ENCODE measurements at places on chromosomes 3 and 15.

GRCh38 chr3:42092006-42092405 lies 849 bp downstream of the TRAK1 start:
- DNase-seq, result no peak

DNA sequence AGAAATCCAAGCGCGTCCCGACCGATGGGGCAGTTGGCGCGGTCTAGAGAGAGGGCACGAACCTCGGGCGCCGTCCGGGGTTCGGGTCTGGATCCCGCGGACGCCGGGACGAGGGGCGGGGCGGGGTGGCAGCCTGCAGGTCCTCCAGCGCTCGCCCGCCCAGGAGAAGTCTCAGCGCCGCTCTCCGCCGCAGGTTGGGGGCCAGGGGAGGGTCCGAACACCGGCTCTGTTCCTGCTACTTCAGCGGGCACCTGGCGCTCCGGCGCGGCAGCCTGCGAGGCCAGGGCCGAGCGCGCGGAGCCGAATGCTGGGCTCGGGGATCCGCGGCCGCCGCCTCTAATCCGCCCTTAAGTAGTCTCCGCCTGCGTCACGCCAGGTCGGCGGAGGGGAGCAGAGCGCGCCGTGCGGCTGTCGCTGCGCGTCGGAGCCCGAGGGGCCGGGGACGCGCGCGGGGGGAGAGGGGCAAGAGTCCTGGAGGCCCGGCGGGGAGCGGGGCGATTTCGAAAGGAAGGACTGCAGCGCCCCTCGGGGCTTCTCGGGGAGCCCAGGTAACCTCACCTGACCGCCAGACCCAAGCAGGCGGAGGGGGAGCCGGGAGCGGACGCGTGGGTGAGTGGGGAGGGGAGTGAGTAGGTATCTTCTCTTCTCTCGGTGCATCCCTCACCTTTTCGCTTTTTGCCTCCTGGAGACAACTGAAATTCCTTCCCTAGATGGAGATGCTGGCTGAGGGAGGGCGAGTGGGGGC lies at the start of gene GJD2:
TSS of gene GJD2 (minus strand) at position 325 of the 745 bp plus-strand sequence. CDS start 510 bp downstream, outside the sequence.
- no peak for DNase-seq

DNA sequence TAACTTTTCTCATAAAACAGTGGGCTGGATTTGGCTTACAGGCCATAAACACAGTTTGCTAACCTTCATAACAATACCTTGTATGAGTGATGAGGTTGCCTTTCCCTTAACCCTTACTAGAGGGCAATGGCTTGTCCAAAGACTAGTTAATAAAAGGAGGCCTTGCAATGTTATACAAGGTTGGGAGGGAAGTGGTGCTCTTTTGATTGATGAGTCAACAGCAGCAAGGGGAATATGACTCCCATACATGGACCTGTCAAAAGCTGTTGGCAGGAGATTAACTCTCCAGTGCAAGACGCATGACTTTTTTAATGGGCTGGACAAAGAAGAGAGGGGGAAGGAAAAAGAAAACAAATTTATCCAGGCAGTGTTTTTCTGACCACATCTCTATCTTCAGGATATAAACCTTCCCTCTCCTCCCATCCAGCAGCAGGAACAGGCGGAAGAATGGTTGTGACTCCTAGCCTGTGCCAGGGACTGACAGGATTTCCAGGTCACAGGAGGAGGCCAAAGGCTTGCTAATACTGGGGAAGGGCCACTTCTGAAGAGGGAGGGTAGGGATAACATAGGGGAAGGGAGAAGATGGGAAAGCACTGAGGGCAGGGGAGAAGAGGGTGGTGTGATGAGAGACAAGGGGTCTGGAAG lies 35.2 kb upstream of the ARL14 start:
- DNase-seq, result no peak

DNA sequence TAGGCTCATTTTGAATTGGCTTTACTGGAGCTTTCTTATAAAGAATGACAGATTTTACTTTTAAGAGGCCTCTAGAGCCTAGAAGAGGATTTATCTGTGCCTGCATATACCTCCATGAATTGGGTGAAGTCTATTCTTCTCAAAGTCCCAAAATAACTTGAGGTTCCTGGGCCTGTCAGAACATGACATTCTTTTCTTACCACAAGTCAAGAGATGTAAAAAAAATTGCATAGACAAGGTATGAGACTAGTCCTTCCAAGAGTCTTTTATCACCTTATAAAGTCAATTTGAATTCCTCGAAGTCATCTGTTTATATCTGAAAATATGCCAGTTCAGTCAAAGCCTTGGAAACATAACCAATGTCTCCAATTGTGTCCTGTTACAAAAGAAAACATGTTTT lies 17.2 kb upstream of the CD200 start:
- DNase-seq, result no peak

DNA sequence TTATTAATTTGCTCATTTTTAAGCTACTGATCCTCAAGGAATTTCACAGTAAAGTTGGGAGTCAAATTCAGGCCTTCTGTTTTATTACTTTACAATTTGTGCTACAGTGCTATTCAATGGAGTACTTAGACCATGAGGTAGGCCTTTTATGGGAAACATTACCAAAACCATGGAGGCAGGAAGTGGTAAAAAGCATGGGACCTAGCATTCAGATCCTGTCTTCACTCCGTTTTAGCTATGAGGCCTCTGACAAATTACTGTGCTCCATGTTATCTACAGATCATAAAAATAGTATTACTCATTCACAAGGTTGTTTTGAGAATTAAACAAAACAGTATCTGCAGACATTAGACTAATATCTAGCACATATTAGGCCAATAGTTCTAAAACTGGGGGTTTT lies 140.6 kb upstream of the SLITRK3 start:
- no peak for DNase-seq

DNA sequence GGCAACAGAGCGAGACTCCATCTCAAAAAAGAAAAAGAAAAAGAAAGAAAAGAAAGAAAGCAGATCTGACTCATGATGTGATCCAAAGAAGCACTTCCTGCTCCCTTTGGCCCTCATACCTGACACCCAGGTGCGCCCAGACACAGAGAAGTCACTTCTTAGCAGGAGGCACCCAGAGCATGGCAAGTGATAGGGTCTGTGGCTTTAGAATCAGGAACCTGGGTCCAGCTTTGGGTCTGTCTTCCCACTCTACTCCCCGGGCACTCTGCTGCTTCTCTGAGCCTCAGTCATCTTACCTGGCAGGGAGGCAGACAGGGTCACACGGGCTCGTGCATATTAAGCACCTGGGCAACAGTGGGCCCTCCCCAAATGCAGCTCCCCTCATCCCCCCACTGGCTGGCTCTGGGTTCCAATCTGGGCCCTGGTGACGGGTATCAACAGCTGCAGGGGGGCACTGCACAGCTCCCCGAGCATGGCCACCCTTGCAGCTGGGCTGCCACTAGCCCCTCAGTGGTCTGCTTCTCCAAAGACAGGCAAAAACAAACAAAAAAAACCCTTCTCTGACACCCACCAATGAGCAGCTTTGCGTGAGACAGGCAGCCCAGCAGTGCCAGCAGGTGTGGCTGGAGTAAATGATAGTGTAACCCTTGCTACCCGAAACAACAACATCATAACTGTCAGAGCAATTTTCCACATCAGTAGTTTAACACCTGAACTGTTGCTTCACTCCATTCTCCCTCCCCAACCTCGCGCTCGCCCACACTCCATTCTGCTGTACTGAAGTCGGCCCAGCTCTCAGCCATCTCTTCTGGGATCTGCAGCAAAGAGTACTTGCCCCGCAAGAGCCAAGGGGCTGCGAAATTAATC lies 99.8 kb downstream of the MEGF11 start:
- DNase-seq, result peak; percentile 88

DNA sequence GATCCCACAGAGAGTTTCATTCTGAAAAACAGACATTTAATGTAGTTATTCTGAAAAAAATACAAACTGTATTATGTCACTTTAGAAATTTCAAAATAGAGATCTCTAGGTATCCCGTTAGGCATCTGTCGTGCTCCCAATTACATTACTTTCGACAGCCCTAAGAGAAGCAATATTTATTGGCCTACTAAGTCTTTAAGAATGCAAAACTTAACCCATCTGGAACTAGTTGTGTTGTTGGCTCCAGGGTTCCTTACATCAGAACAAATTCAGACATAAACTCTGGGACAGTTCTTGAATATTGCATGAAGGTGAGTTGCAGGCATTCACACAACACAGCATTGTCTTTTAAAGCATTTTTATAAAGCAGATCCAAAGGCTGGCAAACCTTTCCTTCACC lies 498.4 kb downstream of the FHIT start:
- DNase-seq, result no peak

GRCh38 chr3:109731639-109732473 lies 394.5 kb upstream of the DPPA4 start:
- DNase-seq, result peak; percentile 32

GRCh38 chr15:25091421-25092158 lies 136.8 kb downstream of the SNRPN start:
- DNase-seq, result no peak

GRCh38 chr3:169347597-169347996 lies 315.9 kb downstream of the MECOM start:
- no peak for DNase-seq

GRCh38 chr3:133895208-133896001 lies at the start of gene RAB6B:
TSS of gene RAB6B (minus strand) at chr3:133895882. CDS start at chr3:133895466, 416 bp downstream.
- peak; percentile 36 for DNase-seq

GRCh38 chr3:38084334-38085310 lies 45.6 kb downstream of the DLEC1 start:
- DNase-seq, result no peak

DNA sequence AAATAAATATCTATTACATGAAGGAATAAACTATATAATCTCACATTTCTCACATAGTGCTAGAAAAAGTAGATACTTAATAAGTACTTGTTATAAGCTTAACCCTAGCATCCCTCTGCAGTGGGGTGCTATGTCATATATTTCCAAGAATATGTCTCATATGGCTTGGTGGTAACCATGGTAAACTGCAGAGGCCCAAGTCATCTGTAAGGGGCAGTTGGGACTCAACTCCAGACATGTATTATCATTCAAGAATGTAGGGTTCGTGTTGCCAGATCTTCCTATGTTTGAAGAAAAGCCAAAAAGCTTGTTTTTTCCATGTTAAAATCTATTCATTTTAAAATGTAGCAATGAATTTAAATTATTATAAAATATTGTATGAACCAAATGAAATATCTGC lies 46.2 kb downstream of the ZNF385D start:
- DNase-seq, result no peak

DNA sequence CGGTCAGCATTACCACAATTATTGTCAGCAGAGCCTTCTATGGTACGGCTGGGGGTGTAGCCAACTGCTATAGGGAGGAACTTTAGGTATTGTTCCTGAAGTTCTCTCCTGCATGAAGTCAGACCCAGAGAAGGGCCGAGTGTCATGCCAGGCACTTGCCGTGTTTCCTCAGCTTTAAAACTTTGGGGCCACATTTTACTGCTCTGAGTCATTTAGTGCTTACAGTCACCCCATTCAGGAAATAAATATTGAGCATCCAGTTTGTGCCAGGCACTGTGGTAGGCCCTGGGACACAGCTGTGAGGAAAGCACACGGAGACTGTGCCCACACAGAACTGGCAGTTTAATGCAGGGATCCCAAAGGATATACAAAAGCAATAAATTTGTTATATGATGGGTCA lies 54.5 kb upstream of the APEH start:
- DNase-seq, result no peak

GRCh38 chr15:100206643-100207042 lies 135.1 kb downstream of the ADAMTS17 start:
- DNase-seq, result no peak
